PC-3 (cell line): ENCODE measurements at places on chromosomes 12 and 14. TPM values are rescaled to one million over a fixed set of nuclear protein-coding genes. Genes with fewer than 3 reads are reported as not detected.

DNA sequence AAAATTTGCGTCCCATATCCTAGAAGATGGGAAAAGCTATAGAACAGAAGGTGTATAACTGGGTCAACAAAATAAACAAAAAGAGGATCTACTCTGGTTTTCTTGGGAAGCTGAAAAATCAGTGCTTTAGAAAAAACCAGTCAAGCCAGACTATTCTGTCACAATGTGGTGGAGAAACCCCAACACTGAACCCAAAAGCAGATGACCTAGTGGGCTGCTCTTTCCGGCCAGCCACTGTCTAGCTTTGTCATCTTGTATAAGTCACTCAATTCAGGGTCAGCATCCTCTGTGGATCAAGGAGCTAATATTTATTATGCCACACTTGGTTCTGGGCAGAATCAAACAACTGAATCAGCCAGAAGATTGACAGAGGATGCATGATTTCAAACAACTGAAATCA, 26.6 kb upstream of the TMCC3 start:
- DNase-seq = no peak

DNA sequence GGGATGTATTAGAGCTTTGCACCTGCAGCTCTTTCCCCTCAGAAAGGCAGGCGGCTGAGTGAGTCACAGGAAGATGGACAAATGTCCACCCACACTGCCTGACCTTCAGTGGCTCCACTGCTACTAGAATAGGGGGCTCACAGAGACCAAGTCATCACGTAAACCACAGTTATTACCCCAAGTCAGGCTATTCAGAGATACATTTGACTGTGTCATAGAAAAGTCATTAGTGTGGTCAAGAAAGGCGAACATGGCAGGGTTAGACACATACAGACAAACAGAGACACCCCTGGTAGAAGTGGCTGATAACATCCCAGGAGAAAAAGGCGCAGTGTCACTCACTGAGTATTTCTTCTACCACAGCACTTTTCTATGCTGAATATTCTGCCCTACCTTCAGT, 36.0 kb downstream of the GCH1 start:
- DNase-seq = no peak

- DNase-seq = no peak
Measured at GRCh38 chr12:89309440-89309802, 42.9 kb downstream of the DUSP6 start.

DNA sequence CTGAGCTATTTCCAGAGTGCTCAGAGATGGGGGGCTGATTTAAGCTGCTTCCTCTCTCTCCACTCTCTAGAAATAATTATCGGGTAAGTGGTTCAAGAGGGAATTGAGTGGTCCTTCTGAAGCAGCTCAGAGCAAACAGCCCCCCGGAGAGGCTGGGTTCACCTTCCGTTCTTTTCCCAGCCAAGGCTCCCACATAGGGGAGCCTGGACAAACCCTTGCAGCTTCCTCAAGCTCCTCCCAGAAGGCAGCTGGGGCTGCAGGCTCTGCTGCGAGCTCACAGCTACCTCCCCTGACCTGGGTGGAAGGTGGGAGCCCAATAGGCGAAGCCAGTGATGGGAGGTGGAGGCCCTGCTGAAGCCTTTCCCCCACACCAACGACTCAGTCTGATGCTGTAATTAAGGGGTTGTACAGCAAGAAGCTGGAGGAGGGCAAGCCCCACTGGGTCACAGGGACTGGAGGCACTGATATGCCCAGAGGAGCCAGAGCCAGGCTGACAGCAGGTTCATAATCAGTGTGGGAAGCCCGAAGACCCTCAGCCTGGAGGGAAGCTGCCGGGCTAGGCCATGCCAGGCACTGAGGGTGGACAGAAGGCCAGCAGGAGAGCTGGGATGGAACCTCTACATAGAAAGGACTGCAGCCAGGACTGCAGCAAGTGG, 52.4 kb downstream of the ARL6IP4 start:
- no peak for DNase-seq

GRCh38 chr14:37894463-37894862, 299.0 kb downstream of the TTC6 start:
- DNase-seq = no peak

GRCh38 chr12:5973461-5974115, 28.5 kb upstream of the ANO2 start:
- DNase-seq = no peak

DNA sequence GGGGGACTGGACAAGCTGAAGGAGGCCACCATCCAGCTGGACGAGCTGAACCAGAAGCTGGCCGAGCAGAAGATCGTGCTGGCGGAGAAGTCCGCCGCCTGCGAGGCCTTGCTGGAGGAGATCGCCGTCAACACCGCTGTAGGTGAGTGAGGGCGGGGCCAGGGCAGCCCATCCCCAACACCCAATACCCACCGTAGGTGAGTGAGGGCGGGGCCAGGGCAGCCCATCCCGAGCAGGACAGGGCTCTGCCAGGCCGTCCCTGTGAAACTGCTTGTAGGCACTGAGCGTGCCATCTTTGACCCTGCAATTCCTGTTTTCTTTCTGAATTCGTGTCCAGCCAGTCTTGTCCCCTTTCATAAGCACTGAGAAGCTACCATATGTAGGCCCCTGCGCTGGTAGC, 74.0 kb downstream of the CCDC92 start:
- DNase-seq = no peak

DNA sequence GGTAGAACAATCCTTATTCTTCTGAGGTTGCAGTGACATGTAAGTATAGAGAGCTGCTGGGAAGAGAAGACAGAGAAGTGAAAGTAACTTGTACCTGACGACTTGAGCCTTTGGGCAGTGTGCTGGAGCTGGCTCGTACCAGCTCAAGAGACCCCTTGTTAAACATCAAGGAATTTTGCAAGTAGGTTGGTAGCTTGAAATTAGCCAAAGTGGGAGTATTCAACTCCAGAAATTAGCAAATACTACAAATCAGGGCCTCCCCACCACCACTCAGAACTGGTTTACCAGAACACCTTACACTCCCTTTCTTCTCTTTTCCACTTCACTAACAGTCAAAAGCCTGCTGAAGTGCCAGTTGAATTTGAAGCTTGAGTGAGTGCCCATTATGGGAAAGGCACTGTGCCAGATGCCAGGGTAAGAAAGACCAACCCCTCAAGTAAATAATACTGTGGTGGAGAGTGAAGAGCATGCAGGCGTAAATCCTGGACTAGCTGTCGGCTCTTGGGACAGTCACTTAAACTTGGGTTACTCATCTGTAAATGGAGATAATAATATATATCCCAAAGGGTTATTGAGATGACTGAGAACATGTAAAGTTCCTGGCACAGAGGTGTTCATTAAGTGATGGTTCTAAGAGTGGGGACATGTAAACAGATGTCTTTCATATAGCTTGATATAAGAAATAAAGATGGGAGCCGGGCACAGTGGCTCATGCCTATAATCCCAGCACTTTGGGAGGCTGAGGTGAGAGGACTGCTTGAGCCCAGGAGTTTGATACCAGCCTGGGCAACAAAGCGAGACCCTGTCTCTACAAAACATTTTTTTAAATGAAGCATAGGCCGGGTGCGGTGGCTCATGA, 27.0 kb upstream of the EID3 start:
- peak; percentile 95 for DNase-seq

The CPNE6 gene
- not detected in 2 replicates for total RNA-seq

The ADSS1 gene
- 7.9 and 8.8 TPM in 2 replicates for total RNA-seq

The SRRM4 gene
- under 0.01 TPM in 1 of 2 replicates, not detected in the other for total RNA-seq

The KRT75 gene
- total RNA-seq = 32.8 and 38.5 TPM in 2 replicates

The TRIM9 gene
- 2.5 and 2.6 TPM in 2 replicates for total RNA-seq

The TBC1D30 gene
- 16.8 and 36.1 TPM in 2 replicates for total RNA-seq

The TBX5 gene
- total RNA-seq = not detected in 2 replicates

The CDCA3 gene
- total RNA-seq = 52.1 and 92.0 TPM in 2 replicates

The AICDA gene
- not detected in 2 replicates for total RNA-seq

The CCDC197 gene
- total RNA-seq = not detected in 2 replicates

The CCDC175 gene
- not detected in 2 replicates for total RNA-seq
